ENCODE measurements at places on chromosomes 6 and 20. TPM values are rescaled to one million over a fixed set of nuclear protein-coding genes. Genes with fewer than 3 reads are reported as not detected.

The TINAG gene
- not detected for total RNA-seq

- DNase-seq, result no peak
These were observed 39.8 kb upstream of the TGM3 start for GRCh38 chr20:2255926-2256531.

- no peak for DNase-seq
These were observed 96.1 kb upstream of the KCNG1 start for GRCh38 chr20:51118985-51119527.

The MAS1 gene
- not detected for total RNA-seq

- DNase-seq, result no peak
These were observed 82.4 kb upstream of the TGM3 start for GRCh38 chr20:2213401-2213800.

- DNase-seq, result peak; percentile 83
These were observed 11.7 kb downstream of the TFEB start for GRCh38 chr6:41723530-41724227.

DNA sequence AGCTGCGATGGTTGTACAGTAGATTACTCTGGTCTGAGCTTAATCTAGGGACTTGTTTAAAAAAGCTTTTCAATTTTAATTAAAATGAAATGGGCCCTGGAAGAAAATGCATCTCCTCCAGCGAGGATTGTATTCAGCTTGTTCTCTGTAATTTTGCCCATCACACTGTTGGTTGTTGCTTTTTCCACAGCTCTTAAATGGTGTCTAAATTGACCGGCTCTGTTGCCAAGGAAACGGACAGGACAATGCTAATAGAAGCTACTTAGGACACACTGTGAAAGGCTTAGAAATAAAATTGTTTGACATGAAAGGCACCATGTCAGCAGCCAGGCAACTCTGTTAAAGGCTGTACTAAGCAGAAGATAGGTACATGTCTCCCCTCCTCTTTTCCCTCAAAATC lies 116.7 kb upstream of the NRSN1 start:
- no peak for DNase-seq

DNA sequence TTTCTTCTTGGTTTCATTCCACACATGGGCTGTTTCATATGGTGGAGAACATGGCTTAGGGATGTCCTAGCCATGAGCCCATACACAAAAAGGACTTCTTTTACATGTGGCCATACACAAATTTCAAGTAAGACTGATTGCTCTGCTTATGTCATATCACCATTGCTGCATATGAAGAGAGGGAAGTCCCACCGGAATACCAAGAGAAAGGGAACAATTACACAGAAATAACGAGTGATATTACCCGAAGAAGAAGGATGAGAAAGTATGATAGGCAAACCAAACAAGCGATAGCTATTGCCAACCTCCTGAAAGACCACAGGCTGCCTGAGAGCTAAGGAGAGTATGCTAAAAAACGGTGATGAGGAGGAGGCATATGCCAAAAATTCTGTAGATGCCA lies 70.5 kb upstream of the TNFRSF21 start:
- no peak for DNase-seq

DNA sequence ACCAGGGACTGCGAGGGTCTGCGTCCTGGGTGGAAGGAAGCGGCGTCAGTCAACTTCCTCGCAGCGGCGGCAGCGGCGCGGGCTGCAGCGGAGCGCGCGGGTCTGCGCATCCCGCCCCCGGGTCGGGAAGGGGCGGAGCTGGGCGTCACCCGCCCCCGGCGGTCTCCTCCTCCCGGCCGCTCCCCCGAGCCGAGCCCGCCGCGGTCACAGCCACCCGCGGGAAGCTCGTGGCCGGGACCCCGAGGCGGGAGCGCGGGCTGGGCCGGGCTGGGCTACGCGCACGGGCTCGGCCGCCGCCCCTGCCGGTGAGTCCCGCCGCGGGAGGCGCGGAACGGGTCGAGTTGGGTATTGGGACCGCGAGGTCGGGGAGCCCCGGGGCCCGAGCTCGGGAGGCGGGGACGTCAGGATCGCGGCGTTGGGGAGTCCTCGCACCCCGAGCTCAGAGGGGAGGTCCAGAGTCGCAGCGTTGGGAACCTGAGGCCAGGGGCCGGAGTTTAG lies at the start of gene PAQR8:
Gene PAQR8, plus strand, starts transcription at position 207 of the 498 bp plus-strand sequence. CDS start 41,063 bp downstream, outside the sequence.
- peak; percentile 36 for DNase-seq

- DNase-seq, result no peak
These were observed 85.9 kb upstream of the KCNG1 start for GRCh38 chr20:51108638-51109363.

DNA sequence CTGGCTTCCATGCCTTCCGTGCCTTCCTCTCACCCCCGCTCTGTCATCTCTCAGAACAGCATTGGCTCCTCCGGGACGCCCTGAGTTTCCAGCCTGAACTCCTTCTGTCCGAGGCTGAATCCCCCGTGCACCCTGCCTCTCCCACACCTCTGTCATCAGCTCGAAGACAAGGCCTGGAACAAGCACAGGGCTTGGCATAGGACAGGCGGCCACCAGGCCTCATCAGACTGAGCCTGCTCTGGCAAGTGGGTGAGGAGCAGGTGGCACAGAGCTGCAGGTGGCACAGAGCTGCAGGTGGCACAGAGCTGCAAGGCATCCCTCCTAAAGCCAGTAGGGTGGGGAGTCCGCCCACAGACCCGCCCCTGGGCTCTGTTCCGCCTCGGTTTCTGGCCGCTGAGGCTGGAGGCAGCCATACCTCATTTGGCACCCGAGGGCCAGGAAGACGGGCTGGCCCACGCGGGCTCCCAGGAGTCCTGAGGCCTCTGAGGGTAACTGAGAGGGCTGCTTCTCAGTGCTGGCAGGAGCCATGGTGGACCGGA lies 60.2 kb downstream of the EZR start:
- no peak for DNase-seq

- no peak for DNase-seq
These were observed 1.9 kb downstream of the APOM start for GRCh38 chr6:31657406-31658157.

- no peak for DNase-seq
These were observed 251.3 kb downstream of the ANKRD60 start for GRCh38 chr20:57977141-57977540.

DNA sequence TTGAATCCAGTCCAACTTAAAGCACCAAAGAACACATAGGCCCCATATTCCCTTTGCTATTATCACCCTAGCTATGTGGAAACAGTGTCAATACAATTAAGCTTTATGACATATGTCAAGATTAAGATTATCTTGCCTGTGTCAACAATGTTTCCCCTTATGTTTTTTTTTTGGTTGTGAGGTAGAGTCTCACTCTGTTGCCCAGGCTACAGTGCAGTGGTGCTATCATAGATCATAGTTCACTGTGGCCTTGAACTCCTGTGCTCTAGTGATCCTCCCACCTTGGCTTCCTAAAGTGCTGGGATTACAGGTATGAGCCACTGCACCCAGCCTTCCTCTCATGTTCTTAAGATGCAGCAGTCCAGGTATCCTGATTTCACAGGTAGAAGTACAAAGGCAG lies 17.8 kb downstream of the AFG1L start:
- no peak for DNase-seq

GRCh38 chr6:147022041-147022440 lies 182.2 kb upstream of the STXBP5 start:
- peak; percentile 79 for DNase-seq

The HLA-E gene
- total RNA-seq, result 106 TPM

DNA sequence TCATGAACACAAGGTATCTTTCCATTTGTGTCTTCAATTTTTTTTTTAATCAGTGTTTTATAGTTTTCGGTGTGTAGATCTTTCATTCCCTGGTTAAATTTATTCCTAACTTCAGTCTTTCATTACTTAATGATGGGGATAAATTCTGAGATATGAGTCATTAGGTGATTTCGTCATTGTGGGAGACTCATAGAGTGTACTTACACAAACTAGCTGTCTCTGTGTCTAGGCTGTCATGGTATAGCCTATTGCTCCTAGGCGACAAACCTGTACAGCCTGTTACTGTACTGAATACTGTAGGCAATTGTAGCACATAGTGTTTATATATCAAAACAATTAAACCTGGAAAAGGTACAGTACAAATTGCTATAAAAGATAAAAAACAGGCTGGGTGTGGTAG lies 42.1 kb downstream of the SMAP1 start:
- peak; percentile 76 for DNase-seq

DNA sequence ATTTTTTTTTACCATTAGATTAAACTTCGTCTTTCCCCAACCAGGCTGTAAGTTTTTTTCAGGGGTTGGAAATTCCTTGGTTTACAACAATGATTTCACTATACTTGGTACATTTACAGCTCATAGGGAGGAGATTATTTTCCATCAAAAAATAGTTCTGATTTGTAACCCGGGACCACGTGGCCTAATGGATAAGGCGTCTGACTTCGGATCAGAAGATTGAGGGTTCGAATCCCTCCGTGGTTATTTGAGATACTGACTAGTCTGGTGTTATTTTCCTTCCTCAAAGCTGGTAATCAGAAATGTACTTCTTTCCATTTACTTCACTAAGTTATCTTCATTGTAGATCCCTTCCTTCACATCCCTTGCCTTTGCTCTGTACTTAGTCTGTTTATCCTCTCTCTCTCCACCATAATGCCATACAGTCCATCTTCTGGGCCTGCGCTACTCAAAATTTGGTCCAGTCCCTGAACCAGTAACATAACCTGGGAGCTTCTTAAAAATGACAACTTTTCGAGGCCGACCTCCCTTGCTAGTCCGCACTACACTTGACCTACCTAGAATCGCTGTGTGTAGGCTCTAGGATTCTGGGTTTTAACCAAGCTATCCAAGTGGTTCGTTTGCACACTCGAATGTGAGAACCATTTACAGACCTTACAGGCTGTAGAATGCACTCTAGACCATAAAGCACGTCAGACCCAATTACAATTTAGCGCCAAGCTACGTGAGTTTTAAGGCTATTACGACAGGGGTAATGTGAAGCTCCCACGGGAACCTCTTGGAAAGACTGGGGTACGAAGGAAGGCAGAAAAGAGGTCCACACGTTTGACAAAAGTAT lies 42.1 kb upstream of the BTN3A2 start:
- peak; percentile 90 for DNase-seq

The SPATA25 gene
- 1.2 TPM for total RNA-seq

The ETV7 gene
- total RNA-seq, result 0.64 TPM
